ENCODE measurements at places on chromosomes 2 and 18.

GRCh38 chr2:190670182-190670946, 21.5 kb downstream of the NAB1 start:
- DNase-seq: no peak

GRCh38 chr2:28528206-28528605, 32.3 kb downstream of the PLB1 start:
- no peak for DNase-seq

DNA sequence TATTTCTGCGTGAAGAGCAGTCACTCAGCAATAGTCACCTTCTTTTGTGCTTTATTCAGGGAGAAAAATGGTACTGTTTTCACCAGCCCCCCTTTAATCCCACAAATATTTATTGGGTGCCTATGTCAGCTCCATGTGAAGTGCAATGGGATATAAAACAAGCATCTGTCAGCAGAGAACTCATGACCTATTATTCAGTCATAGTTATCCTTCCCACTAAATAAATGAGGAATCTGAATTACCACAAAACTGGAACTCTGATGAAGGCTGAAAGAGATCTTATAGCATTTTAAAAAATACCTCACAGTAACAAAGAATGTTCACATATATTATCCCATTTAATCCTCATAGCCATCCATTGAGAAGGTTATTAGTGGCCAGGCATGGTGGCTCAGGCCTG, 45.8 kb downstream of the DHX57 start:
- no peak for DNase-seq

- no peak for DNase-seq
Observed at GRCh38 chr2:176137906-176138305, 8.4 kb downstream of the HOXD8 start.

DNA sequence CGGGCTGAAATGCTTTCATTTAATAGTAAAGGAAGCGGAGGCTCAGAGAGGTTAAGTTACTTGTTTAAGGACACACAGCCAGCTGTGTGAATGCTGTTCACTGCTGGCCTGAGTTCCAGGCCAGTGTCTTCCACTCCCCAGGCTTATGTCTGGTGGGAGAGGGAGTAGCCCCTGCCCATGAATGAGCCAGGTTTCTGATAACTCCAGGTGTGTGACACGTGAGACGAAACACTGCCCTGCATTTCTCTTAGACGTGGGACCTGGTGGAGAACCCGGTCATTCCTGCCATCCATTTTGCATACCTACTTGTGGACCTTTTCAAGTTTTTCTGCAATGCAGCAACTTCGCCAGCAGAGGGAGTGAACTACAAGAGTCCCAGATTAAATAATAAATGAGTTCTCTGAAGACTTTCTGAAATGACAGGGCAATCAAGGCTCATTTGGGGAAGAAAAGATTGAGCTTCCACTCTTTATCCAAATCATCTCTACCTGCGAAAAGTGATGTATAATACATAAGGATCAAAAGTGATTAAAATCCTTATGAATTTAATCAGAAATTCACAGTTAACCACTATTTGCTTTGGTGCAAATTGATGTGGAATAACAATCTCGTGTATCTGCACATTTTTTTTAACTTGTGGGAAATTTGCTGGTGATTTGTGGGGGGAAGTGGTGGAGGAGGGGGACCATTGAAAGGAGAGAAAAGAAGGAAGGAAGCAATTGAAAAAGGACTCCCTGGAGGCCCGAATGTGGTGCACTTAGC, 79.4 kb upstream of the ASB18 start:
- DNase-seq: peak; percentile 38

DNA sequence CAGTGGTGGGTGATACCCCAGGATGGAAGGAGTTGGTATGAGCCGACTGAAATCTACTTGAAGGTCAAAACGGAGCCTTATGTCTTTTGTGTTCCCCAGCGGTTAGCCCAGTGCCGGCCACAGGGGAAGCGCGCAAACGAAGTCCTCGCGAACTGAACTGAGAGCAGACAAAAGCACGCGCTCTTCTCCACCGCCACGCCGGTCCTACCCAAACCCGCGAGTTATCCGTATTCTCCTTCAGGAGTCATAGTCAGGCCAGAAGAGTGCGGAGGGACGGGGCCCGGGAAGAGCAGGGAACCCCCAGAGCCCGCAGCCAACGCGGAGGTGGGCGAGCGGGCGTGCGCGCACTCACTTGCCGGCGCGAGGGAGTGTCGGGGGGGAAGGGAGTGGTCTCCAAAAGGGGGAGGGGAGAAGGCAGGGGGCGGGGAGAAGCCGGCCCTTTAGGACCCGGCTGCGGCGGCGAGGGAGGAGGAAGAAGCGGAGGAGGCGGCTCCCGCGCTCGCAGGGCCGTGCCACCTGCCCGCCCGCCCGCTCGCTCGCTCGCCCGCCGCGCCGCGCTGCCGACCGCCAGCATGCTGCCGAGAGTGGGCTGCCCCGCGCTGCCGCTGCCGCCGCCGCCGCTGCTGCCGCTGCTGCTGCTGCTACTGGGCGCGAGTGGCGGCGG, at the start of gene IGFBP2:
TSS of gene IGFBP2 (plus strand) at position 469 of the 664 bp plus-strand sequence. CDS start at position 573, 104 bp downstream.
- DNase-seq: no peak

GRCh38 chr18:7902399-7902839, 335.3 kb downstream of the PTPRM start:
- DNase-seq: no peak

DNA sequence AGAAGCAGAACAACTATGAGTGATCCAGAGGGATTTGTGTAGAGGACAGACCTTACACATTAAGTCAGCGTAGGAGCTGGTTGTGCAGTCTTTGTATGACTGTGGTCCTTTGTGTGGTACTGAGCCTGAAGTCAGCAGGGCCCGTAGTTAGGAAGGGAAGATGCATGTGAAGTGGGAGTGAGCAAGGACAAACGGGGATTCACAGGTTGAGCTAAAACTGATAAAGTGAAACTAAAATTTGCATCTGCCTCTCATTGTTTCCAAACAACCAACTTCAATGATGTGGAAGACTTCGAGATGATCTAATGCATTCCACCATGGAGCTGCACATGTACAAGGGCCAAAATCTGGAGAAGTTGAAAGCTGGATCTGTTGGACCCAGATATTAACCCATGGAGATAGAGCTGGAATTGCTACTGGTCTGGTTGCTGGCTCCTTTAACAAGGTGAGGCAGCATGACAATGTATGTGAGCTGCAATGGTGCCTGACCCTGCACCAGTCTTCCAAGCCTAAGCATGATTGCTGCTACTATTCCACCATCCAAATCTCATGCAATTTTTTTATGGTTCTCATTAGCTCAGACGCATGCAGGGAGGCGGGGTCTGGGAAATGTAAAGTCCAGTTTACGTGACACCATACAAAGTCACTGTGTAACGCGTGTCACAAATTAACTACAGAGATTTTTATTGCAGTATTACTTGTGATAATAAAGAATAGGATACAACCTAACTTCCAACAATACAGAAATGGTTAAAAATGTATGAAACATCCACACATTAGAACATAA, 12.1 kb upstream of the CYBRD1 start:
- no peak for DNase-seq

GRCh38 chr2:217952409-217952808, 50.4 kb downstream of the TNS1 start:
- DNase-seq: no peak

- DNase-seq: no peak
Observed at GRCh38 chr2:191696001-191696400, 18.1 kb downstream of the NABP1 start.

DNA sequence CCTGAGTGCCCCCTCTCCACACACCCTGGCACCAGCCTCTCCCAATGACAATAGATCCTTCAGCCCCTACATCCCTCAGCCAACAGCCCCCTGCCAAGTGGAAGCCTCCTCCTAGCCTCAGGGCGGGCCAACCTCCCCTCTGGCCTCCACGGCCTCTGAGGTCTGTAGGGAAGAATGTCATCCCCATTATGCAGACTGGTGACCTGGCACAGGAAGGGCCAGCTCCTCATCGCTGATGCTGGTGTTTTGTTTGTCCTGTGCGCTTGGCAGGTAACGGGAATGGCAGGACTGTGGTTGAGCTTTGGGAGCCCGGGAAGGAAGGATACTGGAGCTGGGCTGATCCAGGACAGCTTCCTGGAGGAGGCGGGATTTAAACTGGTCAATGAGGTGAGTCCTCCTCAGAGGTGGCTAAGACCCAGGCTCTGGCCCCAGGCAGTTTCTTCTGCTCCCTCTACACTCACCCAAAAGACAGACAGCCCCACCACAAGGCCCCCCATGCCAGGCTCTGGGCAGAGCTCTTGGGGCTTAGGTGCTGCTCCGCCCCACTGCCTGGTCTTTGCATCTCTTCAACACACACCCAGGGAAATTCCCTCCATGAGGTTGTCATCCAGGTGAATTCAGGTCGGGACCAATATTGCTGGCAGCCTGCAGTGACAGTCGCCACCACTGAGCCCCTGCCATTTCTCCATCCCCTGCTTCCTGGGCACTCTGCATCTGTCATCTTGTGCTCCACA, 75.2 kb upstream of the SMAD7 start:
- no peak for DNase-seq

All from CD4-positive, alpha-beta T cell treated with Interleukin-6 at 100 ng/mL for 8 hours (primary cell).